ENCODE measurements at places on chromosomes 4 and X. TPM values are rescaled to one million over a fixed set of nuclear protein-coding genes. Genes with fewer than 3 reads are reported as not detected.

DNA sequence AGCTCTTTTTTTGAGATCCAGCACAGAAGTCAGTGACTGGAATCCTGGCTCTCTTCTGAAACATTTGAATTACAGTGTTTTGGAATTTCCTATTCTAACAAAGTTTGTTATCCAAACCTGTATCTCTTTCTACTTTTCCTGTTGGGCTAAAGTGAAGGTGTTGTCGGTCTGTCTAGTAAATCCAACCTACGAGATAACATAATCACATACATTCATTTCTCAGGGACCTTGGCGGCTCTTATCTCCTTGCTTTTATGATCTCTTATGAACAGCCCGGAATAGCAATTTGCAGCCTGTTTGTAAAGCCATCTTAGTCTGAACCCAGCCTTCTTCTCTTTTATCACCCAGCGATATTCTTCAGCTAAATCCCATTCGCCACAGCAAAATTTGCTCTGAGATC is 14.5 kb downstream of the PPARGC1A start:
- no peak overlapping the region for H3K27ac ChIP-seq
- H3K4me1 ChIP-seq: no peaks in the 10 kb centered on the region
- no peaks in the 10 kb centered on the region for H3K36me3 ChIP-seq
- DNase-seq: no peak

The RXFP1 gene
- not detected for total RNA-seq

The NAA11 gene
- total RNA-seq: not detected

The MSN gene
- 658 TPM for total RNA-seq

The ANOS1 gene
- 0.55 TPM for total RNA-seq

GRCh38 chrX:29913647-29914046 is 301.7 kb upstream of the MAGEB2 start:
- H3K4me3 ChIP-seq: no peak overlapping the region
- H3K27me3 ChIP-seq: no peaks in the 10 kb centered on the region
- no peaks in the 10 kb centered on the region for H3K4me1 ChIP-seq
- H3K36me3 ChIP-seq: no peaks in the 10 kb centered on the region

The FATE1 gene
- not detected for total RNA-seq

The ZNF827 gene
- 22.1 TPM for total RNA-seq
